ENCODE measurements at places on chromosomes 16 and 17. TPM values are rescaled to one million over a fixed set of nuclear protein-coding genes. Genes with fewer than 3 reads are reported as not detected.

- peaks cover 34% of the 10 kb centered on the region for H3K36me3 ChIP-seq
- H3K27me3 ChIP-seq = no peaks in the 10 kb centered on the region
- no peak for DNase-seq
- H3K4me1 ChIP-seq = no peaks in the 10 kb centered on the region
- H3K27ac ChIP-seq = no peak overlapping the region
Measured at GRCh38 chr16:31192856-31193642, 9.5 kb downstream of the PYCARD start.

DNA sequence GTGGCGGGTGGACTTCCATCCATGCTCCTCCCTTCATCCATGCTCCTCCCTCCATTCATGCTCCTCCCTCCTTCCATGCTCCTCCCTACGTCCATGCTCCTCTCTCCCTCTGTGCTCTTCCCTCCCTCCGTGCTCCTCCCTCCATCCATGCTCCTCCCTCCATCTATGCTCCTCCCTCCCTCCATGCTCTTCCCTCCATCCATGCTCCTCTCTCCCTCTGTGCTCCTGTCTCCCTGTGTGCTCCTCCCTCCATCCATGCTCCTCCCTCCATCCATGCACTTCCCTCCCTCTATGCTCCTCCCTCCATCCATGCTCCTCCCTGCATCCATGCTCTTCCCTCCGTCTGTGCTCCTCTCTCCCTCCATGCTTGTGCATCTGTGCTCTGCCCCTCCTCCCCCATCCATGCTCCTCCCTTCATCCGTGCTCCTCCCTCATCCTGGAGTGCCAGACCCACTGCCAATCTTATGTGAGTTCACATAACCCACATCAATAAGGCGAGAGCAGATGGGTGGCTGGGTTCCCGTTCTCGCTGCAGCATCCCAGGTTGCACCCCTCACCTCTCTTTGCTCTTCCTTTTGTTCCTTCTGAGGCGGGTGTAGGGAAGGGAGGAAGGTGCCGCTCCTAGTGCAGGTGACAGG, 22.8 kb downstream of the KSR1 start:
- no peaks in the 10 kb centered on the region for H3K27me3 ChIP-seq
- no peak overlapping the region for H3K27ac ChIP-seq
- no peaks in the 10 kb centered on the region for H3K4me1 ChIP-seq
- no peaks in the 10 kb centered on the region for H3K36me3 ChIP-seq
- H3K4me3 ChIP-seq = no peak overlapping the region

- no peaks in the 10 kb centered on the region for H3K4me1 ChIP-seq
- no peak for DNase-seq
- no peak overlapping the region for H3K27ac ChIP-seq
- H3K36me3 ChIP-seq = no peaks in the 10 kb centered on the region
Measured at GRCh38 chr16:23362460-23363317, 60.6 kb downstream of the SCNN1B start.

SLC6A2 gene
- not detected for total RNA-seq

TPSG1 gene
- total RNA-seq = not detected

ZPBP2 gene
- total RNA-seq = not detected

DNA sequence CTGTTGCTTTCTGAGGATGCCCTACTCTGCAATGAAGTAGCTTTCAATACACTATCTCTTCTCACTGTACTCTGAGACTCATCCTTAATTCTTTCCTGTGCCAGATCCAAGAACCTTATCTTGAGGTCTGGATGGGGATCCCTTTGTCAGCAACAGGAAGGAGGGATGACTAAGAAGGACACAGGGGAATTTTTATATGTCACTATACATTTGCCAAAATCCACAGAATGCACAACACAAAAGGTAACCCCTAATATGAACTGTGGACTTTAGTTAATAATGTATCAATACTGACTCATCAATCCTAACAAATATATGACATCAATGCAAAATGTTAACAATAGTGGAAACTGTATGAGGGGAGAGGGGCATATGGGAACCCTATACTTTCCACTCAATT, 4.7 kb upstream of the RBBP6 start:
- no peak overlapping the region for H3K4me3 ChIP-seq
- no peaks in the 10 kb centered on the region for H3K27me3 ChIP-seq
- no peak overlapping the region for H3K27ac ChIP-seq
- no peaks in the 10 kb centered on the region for H3K4me1 ChIP-seq
- DNase-seq = no peak

- H3K36me3 ChIP-seq = no peaks in the 10 kb centered on the region
- no peak for DNase-seq
- no peak overlapping the region for H3K4me3 ChIP-seq
- H3K27me3 ChIP-seq = no peaks in the 10 kb centered on the region
- no peak overlapping the region for H3K27ac ChIP-seq
- H3K4me1 ChIP-seq = no peaks in the 10 kb centered on the region
Measured at GRCh38 chr17:77006971-77007649, 133.7 kb upstream of the SEC14L1 start.

- H3K36me3 ChIP-seq = no peaks in the 10 kb centered on the region
- no peak for DNase-seq
- no peaks in the 10 kb centered on the region for H3K4me1 ChIP-seq
- no peak overlapping the region for H3K4me3 ChIP-seq
- no peak overlapping the region for H3K27ac ChIP-seq
Measured at GRCh38 chr17:35390663-35391062, 17.2 kb upstream of the SLFN11 start.

WFIKKN1 gene
- 0.17 TPM for total RNA-seq

ZG16B gene
- total RNA-seq = not detected

DNA sequence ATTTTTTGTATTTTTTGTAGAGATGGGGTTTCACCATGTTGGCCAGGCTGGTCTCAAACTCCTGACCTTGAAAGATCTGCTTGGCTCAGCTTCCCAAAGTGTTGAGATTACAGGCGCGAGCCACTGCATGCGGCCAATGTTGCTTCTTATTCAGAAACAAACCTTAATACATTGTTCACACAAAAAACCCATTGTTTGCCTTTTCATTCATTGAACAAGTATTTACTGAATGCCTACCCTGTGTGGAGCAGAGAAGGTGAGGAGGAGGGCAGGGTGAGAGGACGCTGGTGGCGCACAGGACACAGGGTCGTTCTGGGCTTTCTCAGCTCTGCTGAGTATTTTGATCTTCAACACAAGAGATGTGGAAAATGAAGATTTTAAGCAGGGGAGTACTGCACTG, 8.0 kb upstream of the KRT23 start:
- H3K4me1 ChIP-seq = no peaks in the 10 kb centered on the region
- no peak for DNase-seq
- H3K27me3 ChIP-seq = no peaks in the 10 kb centered on the region
- H3K36me3 ChIP-seq = no peaks in the 10 kb centered on the region

DNA sequence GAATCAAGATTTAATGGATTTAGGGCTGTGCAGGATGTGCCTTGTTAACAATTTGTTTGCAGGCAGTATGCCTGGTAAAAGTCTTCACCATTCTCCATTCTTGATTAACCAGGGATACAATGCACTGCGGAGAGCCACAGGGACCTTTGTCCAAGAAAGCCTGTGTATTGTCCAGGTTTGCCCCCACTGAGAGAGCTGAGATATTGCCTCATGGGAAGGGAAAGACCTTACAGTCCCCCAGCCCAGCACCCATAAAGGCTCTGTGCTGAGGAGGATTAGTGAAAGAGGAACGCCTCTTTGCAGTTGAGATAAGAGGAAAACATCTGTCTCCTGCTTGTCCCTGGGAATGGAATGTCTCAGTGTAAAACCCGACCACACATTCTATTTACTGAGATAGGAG, 2169.6 kb downstream of the TP53TG3F start:
- no peak overlapping the region for H3K4me3 ChIP-seq
- H3K4me1 ChIP-seq = no peaks in the 10 kb centered on the region
- no peaks in the 10 kb centered on the region for H3K36me3 ChIP-seq
- no peak for DNase-seq
- H3K27ac ChIP-seq = no peak overlapping the region

COL1A1 gene
- 577 TPM for total RNA-seq

DNA sequence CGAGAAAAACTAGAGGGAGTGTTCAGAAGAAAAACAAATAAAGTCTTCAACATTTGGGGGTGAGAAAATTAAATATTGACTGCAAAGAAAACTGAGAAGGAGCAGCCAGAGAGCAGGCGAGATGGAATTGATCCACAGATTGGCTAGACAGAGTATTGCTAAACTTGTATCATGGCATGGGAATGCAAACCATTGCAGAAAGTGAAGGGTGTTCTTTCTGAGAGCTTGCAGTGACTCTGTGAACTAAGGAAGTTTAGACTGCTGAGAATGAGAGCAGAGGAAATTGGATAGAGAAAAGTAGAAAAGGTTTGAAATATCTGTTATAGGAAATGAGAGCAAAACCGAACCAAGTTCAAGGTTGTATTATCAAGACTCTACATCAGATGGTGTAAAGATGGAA, 191.5 kb downstream of the HS3ST3A1 start:
- H3K36me3 ChIP-seq = no peaks in the 10 kb centered on the region
- no peak overlapping the region for H3K27ac ChIP-seq
- no peaks in the 10 kb centered on the region for H3K27me3 ChIP-seq
- DNase-seq = no peak

- no peak overlapping the region for H3K4me3 ChIP-seq
- no peaks in the 10 kb centered on the region for H3K27me3 ChIP-seq
- H3K4me1 ChIP-seq = no peaks in the 10 kb centered on the region
- peaks cover 3% of the 10 kb centered on the region for H3K36me3 ChIP-seq
- DNase-seq = peak; percentile 42
- H3K27ac ChIP-seq = no peak overlapping the region
Measured at GRCh38 chr16:21656795-21657768, 4.7 kb upstream of the IGSF6 start.

EPX gene
- total RNA-seq = not detected

GDPD3 gene
- 1.0 TPM for total RNA-seq

CCL8 gene
- 0.26 TPM for total RNA-seq

DNA sequence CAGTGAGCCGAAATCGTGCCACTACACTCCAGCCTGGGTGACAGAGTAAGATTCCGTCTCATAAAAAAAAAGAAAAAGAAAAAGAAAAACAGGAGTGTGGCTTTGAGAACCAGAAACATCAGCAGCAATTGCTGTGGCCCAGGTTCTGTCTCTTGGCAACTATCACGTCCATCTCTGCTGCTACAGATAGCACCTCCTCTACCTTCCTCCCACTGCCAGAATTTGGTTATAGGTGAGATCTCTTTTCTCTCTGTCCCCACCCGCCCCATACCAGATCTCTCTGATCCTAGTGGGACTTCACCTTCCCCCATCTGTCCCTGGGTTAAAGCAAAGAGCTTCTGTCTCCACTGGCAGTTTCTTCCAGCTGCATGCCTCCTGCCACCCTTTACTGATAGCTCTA, 3.1 kb downstream of the TLCD2 start:
- no peak for DNase-seq
- no peak overlapping the region for H3K4me3 ChIP-seq
- H3K27me3 ChIP-seq = no peaks in the 10 kb centered on the region
- H3K36me3 ChIP-seq = peaks cover 6% of the 10 kb centered on the region
- no peak overlapping the region for H3K27ac ChIP-seq
- no peaks in the 10 kb centered on the region for H3K4me1 ChIP-seq

CACNB1 gene
- total RNA-seq = 2.3 TPM

GRCh38 chr17:8062435-8062806, 23.6 kb downstream of the ALOX15B start:
- H3K27me3 ChIP-seq = peaks cover 59% of the 10 kb centered on the region
- H3K36me3 ChIP-seq = no peaks in the 10 kb centered on the region
- DNase-seq = peak; percentile 35
- H3K4me3 ChIP-seq = no peak overlapping the region

- H3K4me3 ChIP-seq = no peak overlapping the region
- H3K4me1 ChIP-seq = no peaks in the 10 kb centered on the region
- no peak for DNase-seq
- H3K27me3 ChIP-seq = peaks cover 8% of the 10 kb centered on the region
- no peak overlapping the region for H3K27ac ChIP-seq
- H3K36me3 ChIP-seq = no peaks in the 10 kb centered on the region
Measured at GRCh38 chr16:57903656-57904055, 67.3 kb downstream of the CNGB1 start.

PKMYT1 gene
- total RNA-seq = 0.26 TPM

- no peaks in the 10 kb centered on the region for H3K27me3 ChIP-seq
- no peak overlapping the region for H3K4me3 ChIP-seq
- peak; percentile 86 for DNase-seq
- H3K27ac ChIP-seq = peak overlapping the region; percentile 51
- H3K4me1 ChIP-seq = peaks cover 2% of the 10 kb centered on the region
Measured at GRCh38 chr17:28133562-28133970, 91.1 kb downstream of the NLK start.

Data from fibroblast of lung (primary cell).